ENCODE measurements at places on chromosomes 4 and X.
A peak's percentile ranks its signal among the peaks of the same experiment; 100 is the strongest.

DNA sequence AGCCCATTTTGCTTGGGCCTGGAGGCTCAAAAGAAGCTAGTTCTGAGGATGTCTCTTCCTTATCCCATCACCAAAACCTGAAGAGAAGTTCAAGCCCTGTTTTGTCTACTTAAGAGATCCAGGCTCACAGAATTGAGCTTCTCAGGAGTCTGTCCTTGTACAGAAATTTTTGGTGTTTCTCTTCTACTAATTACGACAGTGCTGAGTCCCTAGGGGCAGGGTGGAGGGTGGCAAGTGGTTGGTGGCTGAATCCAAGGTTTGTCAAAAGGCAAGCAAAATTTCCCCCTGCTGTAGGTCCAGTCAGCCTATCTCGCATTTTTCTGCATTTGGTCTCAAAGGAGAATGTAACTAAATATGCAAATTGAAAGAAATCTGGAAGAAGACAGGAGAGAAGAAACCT, 377.9 kb downstream of the SMARCA1 start:
- DNase-seq: no peak

- DNase-seq: no peak
Observed at GRCh38 chrX:139596068-139596467, 65.5 kb downstream of the F9 start.

- DNase-seq: no peak
Observed at GRCh38 chrX:40908857-40909475, 173.6 kb upstream of the MED14 start.

DNA sequence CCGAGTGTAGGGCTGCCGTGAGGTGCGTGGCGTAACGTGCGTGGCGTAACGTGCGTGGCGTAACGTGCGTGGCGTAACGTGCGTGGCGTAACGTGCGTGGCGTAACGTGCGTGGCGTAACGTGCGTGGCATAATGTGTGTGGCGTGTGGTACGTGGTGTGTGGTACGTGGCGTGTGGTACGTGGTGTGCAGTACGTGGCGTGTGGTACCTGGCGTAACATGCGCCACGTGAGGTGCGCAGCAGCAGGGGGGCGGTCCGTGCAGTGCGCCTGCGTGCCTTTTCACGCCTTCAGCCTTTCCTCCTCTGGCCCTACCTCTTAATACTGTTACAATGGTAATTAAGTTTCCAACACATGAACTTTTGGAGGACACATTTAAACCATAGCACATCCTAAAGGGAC, at the start of gene TFDP3:
TSS of gene TFDP3 (minus strand) at position 26 of the 400 bp plus-strand sequence. CDS start 95 bp downstream, outside the sequence.
- DNase-seq: no peak

DNA sequence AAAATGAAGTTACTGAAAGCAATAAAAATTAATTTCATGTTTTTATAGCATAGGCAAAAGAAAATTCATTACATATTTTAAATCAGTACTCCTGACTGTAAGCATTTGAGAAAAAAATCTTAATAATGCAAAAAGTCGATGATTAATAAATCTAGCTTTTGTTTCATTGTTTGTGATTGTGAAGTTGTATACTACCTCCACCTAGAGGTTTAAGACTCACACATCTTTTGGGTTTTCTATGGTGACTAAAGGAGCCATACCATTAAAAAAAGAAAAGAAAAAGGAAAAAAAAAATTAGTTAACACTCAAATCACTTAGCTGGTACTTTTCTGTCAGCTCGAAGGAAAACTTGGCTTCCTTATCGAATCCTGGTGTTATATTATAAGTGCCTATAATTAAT, 2.0 kb downstream of the GABRA2 start:
- no peak for DNase-seq

GRCh38 chr4:141132072-141132708, 1.1 kb downstream of the RNF150 start:
- DNase-seq: no peak

DNA sequence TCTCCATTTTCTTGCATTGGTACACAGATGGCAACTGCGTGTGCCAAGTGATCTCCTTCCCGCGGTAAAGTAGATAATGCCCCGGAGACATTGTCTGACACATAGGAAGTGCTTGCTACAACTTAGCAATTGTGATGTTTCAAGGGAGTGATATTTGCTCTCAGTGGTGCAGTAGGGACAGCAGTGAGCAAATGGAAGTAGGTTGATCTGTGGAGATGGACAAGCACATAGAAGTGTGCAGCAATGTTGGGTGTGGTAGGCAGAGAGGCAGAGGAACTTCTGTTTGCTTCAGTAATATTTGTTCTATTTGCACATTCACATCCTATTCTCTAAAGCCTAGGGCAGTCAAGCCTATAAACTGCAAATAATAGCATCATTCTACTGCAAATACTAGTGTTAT, 846.7 kb upstream of the PRKX start:
- no peak for DNase-seq

GRCh38 chr4:173556398-173557131, 26.5 kb upstream of the HAND2 start:
- DNase-seq: no peak

DNA sequence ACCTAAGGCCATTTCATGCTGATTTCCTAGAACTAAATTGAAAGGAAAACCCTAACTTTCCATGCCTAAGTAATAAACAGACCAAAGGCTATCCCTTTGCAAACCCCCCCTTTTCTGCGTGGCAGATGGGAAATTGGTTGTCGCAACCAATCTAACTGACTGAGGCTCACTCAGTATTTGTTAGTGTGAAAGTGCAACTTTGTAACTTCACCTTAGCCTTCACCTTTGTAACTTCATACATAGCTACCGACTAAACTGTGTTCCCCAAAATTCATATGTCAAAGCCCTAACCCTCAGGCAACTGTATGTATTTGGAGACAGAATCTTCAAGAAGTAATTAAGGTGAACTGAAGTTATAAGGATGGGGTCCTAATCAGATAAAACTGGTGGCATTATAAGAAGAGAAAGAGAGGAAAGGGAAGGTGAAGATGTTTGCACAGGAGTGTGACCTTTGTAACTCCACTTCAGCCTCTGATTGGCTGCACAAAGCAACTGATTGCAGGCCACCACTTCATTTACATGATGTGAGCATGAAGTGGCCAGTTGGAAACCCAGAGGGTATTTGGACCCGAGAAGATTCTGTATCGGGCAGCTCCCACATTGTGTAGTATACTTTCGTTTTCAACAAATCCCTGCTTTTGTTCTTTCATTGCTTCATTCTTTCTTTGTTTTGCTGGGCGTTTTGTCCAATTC, 4.9 kb upstream of the TMEM33 start:
- DNase-seq: no peak

GRCh38 chr4:153156721-153157120, 47.5 kb upstream of the TRIM2 start:
- DNase-seq: no peak

- DNase-seq: no peak
Observed at GRCh38 chr4:188403272-188403671, 264.0 kb downstream of the TRIML1 start.

- DNase-seq: no peak
Observed at GRCh38 chrX:19183761-19184477, 61.7 kb upstream of the ADGRG2 start.

DNA sequence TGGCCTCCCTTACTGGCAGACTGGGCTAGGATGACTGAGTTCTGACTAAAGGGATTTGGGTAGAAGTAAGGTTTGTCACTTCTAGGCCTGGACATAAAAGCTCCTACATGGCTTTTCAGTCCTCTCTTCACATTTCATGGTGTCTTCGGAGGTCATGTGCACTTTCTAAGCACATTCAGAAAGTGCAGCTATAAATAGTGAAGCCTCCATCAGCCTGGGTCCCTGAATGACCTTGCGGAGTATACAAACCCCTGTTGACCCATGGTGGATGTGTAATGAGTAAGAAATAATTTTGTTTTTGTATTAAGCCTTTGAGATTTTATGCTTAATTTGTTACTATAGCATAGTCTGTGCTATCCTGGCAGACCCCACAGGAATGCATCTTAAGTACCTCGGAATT, 154.0 kb downstream of the STOX2 start:
- DNase-seq: no peak

- peak; percentile 7 for DNase-seq
Observed at GRCh38 chr4:117700111-117700892, 334.0 kb upstream of the NDST3 start.

DNA sequence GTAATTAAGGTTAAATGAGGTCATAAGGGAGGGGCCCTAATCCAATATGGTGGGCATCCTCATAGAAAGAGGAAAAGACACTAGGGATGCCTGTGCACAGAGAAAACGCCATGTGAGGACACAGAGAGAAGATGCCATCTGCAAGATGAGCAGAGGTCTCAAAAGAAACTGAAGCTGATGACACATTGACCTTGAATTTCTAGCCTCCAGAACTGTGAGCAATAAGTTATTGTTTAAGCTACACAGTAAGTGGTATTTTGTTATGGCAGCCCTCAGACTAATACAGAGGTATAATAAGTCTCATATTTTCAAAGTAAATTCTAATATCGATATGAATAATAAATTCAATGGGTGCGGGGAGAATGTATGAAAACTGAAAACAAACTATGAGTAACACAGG, 169.9 kb downstream of the UGT8 start:
- no peak for DNase-seq

Data from GM13977 (cell line).